Small intestine (tissue), 16 donors: ENCODE measurements at places on chromosomes 12 and 14.

- no peak for DNase-seq
Observed at GRCh38 chr12:12788131-12788530, 2.7 kb downstream of the APOLD1 start.

DNA sequence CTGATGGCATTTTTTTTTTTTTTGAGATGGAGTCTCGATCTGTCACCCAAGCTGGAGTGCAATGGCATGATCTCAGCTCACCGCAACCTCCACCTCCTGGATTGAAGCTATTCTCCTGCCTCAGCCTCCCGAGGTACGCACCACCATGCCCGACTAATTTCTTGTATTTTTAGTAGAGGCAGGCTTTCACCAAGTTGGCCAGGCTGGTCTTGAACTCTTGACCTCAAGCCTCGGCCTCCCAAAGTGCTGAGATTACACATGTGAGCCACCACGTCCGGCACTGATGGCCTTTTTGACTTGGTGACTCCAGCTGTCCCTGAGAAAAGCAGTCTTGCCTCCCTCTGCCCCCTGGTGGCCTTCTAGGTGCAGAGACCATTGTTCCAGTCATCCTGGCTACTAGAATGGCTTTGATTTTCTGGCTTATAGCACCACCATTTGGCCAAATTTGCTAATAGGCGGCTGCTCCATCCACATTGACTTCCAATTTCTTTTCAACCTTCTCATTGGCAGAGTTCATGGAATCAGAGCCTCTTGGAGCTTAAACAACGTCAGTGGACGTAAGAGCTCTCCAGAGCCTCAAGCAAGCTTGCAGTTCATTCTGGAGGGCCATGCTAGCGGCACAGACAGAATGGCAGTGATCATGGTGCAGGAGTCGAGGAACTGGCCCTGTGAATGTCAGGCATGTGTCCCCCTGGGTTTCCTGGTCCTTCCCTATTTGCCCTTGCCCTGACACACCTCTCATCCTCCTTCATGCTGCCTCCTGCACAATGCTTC is 25.4 kb upstream of the EIF4B start:
- DNase-seq = peak; percentile 95

DNA sequence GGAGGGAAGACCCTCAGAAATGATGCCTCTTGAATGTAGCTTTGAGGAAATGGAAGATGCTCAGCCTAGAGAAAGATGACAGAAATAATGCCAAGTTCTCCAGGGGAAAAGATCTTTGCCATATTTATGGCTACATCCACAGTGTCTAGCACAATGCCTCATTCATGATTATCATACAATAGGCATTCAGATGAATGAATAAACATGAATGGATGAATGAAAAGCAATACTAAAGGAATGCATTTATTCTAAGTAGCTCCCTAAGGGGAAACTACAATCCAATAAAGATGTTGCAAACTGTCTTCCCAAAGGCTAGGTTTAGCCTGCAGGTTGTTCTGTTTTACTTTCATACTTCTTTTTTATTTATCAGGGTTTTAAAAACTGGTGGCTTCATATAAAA is 12.0 kb downstream of the TMTC1 start:
- DNase-seq = no peak

DNA sequence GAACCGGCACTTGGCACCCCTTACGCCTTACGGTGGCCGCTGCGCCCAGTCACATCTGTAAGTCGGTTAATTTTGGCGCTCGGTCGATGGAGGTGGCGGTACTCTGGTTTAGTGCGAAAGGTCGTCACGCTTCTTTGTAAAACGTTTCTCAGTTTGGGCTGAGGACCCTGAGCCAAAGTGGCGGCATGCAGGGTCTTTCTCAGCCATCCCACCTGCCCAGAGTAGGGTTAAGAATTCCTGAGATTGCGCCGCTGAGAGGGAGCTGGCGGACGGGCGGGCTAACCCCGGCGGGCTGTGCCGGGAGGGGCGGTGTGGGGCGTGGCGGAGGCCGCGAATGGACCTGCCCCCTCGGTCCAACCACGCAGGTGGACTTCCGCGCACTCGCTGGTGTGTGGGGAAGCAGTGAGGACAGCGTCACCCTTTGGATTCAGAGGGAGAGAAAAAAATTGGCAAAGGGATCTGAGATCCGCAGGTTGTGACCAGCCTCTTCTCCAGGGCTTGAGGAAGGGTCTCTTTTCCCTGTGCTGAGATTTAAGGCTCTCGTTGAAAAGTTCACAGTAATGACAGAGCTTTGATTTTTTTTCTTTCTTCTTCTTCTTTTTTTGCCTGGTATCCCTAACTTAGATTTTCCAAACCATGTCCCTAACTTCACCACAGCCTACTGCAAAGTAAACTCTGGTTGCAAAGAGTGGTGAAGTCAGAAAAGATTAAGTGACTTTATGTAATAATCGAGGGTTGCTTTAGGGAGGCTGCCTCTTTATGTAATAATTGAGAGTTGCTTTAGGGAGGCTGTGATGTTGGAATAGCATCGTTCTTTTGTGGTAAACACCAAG is 602 bp upstream of the FBXO33 start:
- peak; percentile 98 for DNase-seq

DNA sequence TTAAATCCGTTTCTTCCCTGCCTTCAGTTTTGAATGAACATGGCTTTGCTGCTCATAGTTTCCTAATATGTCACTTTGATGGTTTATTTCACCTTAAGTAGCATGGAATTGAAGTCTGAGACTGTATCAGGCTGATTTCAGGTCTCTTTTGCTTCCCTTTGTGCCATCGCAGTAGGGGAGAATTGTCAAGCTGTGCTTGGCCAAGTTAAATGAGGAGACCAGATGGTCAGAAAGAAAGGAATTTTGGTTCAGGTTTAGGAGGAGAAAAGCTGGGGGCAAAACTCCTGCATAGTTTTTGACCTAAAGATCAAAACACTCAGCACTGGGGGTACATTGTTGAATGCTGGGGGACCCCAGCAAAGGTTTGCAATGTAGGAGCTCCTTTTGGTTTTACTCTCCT is 398.4 kb downstream of the NUAK1 start:
- no peak for DNase-seq

DNA sequence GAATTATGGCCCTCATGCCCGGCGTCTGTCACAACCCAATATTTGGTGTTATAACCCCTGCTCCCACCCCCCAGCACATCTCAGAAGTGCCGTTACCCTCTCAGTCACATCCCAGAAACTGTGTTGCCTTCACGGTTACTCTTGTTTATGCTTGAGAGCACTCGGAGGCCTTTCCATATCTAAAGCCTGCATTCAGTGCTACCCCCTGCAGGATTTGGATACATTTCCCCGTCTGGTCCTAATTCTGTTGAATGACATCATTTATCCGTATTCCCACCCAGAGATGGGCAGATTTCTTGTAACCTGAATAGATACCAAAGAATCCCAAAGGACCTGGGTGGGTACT is 19.1 kb upstream of the FOS start:
- no peak for DNase-seq

DNA sequence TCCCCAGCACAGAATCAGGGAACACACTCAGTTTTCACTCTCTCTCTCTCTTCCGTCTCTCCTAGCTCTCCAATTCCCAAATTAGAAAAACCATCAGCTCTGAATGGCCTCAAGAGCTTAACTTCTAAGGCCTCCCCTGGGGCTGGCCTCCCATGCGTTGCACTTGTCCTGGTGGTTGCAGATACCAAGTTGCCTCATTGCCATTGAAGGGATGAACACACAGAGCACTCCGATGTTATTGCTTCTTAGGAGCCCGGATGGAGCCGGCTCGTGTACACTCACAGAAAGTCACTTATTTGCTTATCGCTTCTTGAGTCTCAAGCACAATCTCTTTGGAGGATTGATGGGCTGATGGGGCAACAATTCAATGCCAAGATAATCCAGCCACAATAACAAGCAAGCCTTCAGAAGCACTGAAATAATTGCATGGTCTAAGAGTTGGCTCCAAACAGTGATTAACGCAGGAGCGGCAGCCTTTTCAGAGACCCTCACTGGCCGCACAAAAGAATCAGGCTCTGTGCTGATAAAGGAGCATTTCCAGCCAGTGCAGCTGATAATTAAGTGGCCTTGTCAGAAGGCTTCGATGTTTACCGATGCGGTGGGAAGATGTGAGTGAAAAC is 175.8 kb upstream of the TMEM132C start:
- no peak for DNase-seq

- DNase-seq = no peak
Observed at GRCh38 chr12:125098676-125099408, 33.6 kb downstream of the AACS start.

DNA sequence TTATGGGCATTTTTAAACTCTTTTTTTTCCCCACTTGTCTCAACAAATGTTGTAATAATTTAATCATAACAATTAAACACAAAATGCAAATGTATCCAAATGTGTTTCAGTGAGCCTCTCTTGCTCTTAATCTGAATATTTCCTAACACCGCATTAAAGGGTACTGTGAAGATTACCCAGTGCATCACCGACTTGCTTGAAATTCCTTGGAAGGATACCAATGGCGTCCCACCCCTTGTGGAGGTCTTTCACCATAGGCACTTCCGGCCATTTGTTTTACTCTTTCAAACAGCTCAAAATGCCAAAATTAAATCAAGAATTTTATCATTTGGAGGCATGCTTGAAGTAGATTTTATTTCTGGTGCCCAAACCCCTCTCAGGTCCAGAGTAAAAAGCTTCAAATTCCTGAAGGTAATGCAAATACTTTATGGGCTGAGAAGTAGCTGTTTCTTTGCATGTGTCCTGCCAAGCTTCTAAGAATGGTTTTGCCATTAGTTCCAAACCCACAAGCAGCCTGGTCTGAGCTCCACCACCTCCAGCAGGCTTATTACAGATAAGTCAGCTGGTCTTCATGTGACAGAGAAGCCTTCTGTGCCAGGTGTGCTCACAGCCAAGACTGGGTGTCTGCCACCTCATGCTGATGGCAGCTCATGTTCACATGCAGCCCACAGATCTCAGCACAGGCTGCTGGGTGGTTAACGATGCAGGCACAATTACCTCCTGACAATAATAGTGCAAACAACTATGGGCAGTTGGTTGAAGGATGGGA is 16.4 kb upstream of the NUDT4 start:
- DNase-seq = no peak

DNA sequence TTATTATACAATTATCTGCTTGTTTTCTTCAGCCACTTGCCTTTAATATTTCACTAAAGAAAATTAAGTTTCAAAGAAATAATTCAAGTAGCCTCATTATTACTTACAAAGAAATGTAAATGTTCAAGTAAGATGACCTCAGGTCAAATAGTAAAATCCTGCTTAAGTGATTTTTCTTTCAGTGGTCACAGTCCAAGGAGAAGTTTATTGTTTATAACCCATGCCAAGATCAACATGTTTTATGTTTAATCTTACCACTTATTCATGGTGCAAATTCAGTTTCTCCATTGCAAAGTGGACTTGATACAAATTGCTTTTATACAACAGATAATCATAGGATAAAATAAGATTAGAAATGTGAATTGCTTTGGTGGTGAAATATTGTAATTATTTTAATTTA is 370.2 kb upstream of the FLRT2 start:
- no peak for DNase-seq

DNA sequence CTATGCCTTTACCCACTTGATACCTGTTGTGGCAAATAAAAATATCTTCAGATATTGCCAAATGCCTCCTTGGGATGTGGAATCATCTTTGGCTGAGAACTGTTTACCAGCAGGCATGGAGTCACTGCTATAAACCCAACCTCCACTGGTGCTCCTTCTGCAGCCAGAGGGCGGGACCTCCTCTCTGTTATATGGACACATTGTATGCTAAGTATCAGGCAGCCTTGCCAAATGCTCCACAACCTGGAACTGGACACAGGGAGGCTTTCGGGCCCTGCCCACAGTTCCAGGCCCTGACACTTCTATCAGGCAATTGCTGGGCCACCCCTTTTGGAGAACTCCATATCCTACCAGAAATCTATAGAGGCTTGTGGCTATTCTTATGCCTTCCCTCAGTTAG is 201.0 kb downstream of the TMX1 start:
- DNase-seq = no peak

- DNase-seq = no peak
Observed at GRCh38 chr14:89378119-89378518, 38.9 kb downstream of the FOXN3 start.

DNA sequence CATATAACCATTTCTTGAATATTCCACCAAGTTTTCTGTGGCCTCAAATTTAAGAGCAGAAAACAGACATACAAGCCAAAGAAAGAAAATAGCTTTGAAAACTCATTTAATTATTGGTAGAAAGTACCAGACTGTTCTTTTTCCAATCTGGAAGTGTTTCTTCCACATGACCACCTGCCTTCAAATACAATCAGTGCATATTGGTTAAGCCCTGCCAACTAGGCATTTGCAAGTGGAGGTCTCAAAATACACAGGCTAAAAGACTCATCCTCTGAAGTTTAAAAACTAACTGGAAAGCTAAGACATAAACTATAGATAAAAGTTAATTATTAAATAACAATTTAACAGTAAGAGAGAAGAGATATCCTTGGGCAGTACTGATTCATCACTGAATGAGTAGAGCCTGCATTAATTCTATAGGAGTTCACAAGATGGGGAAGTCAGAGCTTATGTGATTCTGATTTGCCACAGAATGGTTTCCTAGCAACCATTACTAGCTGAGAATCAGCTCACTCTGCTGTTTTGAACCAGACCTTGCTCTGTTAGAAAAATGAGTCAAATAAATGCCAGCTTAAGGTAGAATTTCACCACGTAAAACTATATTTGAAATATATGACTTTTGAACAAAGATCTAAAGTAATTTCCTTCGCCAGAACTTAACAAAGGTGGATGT is 433.8 kb downstream of the FUT8 start:
- no peak for DNase-seq

DNA sequence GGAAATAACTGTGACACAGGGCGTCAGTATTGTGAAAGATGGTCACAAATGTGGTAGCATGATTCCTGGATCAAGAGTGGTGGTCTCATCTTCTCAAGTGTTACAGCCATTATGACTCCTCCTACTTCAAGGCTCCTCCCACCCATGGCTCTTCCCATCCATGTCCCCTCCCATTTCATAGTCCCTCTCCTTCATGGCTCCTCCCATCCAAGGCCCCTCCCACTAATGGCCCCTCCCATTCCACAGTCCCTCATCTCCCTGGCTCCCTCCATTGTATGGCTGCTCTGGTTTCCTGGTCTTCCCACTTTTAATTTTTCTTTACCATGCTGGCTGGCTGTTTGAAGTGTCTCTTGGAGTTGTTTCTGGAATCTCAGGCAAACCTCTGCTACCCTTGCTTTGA is 1375.2 kb upstream of the TMEM132C start:
- DNase-seq = no peak

- no peak for DNase-seq
Observed at GRCh38 chr12:5656836-5657235, 224.9 kb downstream of the NTF3 start.

GRCh38 chr14:104221636-104222369 is 83.4 kb downstream of the KIF26A start:
- DNase-seq = no peak

DNA sequence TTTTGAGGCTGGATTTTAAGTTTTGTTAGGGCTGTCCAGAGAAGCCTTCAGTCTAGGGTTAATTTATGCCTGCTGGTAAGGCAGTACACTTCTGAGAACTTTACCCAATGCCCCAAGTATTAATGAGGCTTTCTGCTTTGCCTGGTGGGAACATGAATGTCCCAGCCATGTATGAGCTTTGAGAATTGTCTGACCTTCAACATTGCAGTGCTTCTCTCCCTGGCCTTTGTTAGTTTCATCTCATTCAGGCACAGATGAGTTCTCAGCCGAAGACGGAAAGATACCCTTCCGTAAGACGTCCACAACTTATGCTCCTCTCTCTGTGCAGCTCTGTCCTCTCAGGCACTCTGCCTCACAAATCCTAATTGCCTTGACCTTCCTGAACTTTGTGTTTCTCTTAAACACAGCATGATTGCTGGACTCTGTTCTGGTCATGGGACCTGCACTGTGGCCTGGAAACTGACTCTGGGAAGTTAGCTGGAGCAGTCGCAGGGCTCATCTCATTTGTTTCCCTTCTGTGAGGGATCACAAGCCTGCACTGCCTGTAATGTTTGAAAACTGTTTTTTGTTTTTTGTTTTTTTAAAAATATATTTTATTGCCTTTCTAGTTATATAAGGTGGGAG is 15.7 kb downstream of the CHPT1 start:
- DNase-seq = peak; percentile 86
